ENCODE measurements at places on chromosomes 6 and 20. TPM values are rescaled to one million over a fixed set of nuclear protein-coding genes. Genes with fewer than 3 reads are reported as not detected.

- no peaks in the 10 kb centered on the region for H3K27me3 ChIP-seq
- no peak for DNase-seq
- no peaks in the 10 kb centered on the region for H3K36me3 ChIP-seq
- peaks cover 3% of the 10 kb centered on the region for H3K4me1 ChIP-seq
Observed at GRCh38 chr6:160791459-160791858, 89.4 kb downstream of the PLG start.

Gene PRDM13
- not detected for total RNA-seq

GRCh38 chr20:18852318-18852717, 38.7 kb downstream of the SCP2D1 start:
- peaks cover 9% of the 10 kb centered on the region for H3K4me1 ChIP-seq
- H3K36me3 ChIP-seq: no peaks in the 10 kb centered on the region
- H3K4me3 ChIP-seq: no peak overlapping the region
- H3K27me3 ChIP-seq: no peaks in the 10 kb centered on the region
- no peak overlapping the region for H3K27ac ChIP-seq

- no peak for DNase-seq
- H3K4me3 ChIP-seq: no peak overlapping the region
- H3K36me3 ChIP-seq: no peaks in the 10 kb centered on the region
- H3K27ac ChIP-seq: no peak overlapping the region
- H3K4me1 ChIP-seq: no peaks in the 10 kb centered on the region
- no peaks in the 10 kb centered on the region for H3K27me3 ChIP-seq
Observed at GRCh38 chr6:2432292-2432691, 186.9 kb upstream of the GMDS start.

- H3K4me1 ChIP-seq: peaks cover 17% of the 10 kb centered on the region
- H3K4me3 ChIP-seq: no peak overlapping the region
- H3K36me3 ChIP-seq: no peaks in the 10 kb centered on the region
Observed at GRCh38 chr6:37878150-37878710, 58.7 kb downstream of the ZFAND3 start.

All from suprapubic skin (tissue), 4 donors.